ENCODE measurements at places on chromosomes 2 and 18.

- no peak for DNase-seq
Observed at GRCh38 chr2:241859436-241860183, 916 bp upstream of the PDCD1 start.

DNA sequence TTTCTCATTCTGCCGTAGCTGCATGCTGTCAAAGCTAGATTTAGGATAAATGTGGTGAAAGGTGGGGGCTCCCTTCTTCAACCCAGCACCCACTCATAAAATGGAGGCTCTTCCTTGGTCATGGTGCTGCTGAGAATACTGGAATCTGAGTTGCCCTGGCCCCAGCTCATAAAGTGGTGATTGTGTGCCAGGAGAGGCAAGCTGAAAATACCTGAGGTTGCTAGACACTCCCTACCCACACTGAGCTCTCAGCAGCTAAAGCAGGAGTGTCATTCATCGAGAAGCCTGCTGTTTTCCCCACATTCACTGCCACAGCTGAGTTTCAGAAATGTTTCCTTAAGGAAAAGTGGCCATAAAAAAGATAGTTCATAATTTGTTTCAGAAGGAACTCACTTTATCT is 297.1 kb upstream of the RBMS1 start:
- DNase-seq = no peak

DNA sequence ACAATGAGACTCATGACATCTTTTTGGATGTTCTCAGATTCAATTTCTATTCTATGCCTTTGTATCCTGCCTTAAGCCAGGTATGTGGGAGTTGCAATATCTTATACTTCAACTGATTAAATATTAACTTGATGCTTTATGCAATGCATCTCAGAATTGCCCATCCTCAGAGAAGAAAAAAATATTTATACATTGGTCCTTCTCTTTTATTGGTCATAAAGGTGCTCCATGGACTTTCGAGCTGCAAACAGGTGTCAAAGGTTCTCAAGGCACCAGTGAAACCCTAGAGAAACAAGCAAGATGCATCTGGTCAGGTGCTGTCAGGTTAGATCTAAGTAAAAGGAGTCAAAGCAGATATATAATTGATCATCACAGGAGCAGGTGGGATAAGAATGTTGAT is 690.5 kb downstream of the PLCL1 start:
- DNase-seq = no peak

- no peak for DNase-seq
Observed at GRCh38 chr2:229118336-229118735, 152.8 kb downstream of the PID1 start.

DNA sequence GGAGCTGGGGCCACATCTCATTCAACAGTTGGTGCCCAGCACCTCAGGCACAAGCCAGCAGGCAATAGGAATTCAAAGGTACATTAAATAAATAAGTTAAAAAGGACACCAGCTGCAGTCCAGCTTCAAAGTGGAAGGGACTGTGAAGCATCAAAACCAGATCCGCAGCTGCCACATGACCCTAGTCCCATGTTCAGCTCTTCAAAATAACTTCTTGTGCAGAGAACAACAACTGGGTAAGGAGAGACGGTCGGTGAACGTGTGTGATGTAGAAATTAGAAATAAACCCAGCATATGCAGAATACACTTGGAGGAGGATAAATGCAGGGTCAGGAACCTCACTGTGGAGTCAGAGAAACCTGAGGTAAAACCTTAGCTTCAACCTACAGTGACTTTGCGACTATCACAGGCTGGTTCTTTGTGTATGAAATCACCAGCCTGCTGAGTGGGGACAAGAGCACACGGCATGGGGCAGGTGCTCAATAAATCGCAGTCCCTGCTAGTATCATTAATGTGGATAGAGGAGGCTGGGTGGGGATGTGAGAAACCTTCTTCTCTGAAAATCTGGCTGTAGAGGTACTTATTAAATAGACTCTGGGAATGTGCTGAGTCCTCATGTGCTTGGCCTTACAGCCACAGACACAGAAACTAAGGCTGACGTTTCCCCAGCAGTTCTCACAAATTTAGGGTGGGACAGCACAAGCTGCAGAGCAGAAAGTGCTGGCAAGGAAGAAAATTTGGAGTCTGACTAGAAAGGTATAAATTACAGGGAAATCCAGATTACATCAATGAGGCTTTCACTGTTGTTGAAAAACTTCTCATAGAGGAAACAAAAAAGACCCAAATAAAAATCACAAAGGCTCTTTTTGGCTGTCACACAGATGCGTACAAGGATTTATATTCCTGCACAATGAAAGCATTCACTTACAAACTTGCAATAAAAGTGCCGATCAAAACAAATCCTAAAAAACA is 20.7 kb downstream of the FBXO15 start:
- no peak for DNase-seq

DNA sequence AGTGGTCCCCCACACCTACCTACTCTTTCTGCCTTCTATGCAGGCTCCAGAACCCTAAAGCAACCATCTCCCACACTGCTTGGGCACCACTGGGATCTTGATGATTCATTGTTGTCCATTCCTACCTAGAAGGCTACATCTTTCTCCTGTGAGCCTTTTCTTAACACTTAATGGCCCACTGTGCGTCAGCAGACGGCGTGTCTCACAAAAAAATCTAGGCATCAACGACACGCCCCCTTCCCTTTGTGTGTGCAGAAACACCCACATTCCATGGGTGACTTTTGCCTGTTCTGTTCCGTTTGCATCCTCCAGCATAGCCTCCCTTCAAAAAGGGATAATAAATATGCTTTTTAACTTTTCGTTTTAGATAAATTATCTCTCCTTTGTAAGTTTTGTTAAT is 99.7 kb upstream of the CYRIA start:
- no peak for DNase-seq

DNA sequence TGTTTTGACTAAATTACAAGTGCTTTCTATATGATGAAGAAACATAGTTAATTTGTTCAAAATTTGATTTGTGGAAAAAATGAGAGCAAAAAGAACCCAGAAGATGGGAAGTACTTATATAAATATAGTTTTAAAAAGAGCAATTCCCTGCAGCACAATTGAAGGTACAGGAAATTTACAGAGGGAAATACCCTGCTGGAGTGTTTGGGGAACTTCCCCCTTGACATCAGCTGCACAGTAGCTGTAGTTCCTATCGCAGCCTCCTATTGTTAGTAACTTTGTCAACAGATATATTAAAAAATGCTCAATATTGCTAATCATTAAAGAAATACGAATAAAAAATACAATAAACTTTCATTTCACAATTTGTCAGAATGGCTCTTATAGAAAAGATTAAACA is 1118.8 kb upstream of the ZEB2 start:
- no peak for DNase-seq

GRCh38 chr2:151262629-151263028 is 966 bp upstream of the RBM43 start:
- no peak for DNase-seq

DNA sequence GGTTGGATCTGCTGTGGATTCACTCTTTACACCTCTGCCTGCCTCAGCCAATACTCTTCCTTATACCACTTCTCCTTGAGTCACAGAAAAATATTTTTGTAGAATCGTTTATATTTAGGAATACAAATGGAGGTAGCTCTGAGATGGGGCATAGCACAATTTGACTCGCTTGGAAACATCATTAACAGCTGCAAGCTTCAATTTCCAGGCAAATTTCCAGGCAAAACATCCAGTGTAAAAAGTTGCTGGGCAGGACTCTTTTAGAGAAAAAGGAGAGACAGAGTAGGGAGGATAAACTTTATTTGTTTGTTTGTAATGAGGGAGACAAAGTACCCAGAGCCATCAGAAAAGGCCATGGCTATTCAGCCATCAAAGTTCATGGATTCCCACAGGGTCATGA is 74.4 kb upstream of the SOX11 start:
- DNase-seq = no peak

- no peak for DNase-seq
Observed at GRCh38 chr2:128446874-128447537, 128.3 kb upstream of the HS6ST1 start.

- no peak for DNase-seq
Observed at GRCh38 chr2:104702031-104702850, 151.7 kb upstream of the POU3F3 start.

DNA sequence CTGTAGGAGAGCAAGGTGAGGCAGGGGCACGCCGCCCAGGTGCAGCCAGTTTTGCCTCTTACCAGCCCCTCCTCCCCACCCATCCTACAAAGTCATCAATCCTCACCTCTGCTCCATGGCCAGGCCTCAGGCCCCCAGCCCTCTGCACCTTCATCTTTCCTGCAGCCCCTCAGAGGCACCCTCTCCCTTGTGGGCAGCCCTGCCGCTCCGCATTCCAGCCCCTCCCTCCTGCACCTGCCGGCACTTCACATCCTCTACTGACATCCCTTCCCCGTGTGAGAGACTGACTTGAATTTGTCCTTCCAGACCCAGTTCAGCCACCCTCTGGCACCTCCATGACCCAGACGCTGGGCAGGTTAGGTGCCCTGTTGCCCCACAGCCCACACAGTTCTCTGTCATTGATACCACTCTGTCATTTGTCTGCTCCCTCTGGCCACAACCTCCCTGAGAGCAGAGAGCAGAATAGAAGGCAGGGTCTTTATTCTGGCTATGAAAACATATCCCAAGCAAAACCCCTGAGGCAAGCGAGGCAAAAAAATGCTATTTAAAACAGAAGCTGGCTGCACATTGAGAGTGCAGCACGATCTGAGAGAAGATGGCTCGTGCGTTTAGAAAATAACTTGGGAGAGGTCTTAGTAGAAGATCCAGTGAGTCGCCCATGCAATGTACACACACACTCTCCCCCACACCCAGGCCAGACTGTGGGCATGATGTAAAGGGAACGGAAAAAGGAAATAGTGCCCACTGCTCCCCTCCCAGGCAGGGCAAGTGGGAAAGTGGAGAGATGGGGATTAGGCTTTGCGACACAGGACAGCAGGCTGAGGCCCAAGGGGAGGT is 25.9 kb downstream of the SDC1 start:
- no peak for DNase-seq

Measured in activated CD4-positive, CD25-positive, alpha-beta regulatory T cell treated with anti-CD3 and anti-CD28 coated beads, Interleukin-2, amount 50 U/mL, for 16 hours (primary cell).